Tibial nerve (tissue), 4 donors: ENCODE measurements at places on chromosomes 4 and X. TPM values are rescaled to one million over a fixed set of nuclear protein-coding genes. Genes with fewer than 3 reads are reported as not detected.

DNA sequence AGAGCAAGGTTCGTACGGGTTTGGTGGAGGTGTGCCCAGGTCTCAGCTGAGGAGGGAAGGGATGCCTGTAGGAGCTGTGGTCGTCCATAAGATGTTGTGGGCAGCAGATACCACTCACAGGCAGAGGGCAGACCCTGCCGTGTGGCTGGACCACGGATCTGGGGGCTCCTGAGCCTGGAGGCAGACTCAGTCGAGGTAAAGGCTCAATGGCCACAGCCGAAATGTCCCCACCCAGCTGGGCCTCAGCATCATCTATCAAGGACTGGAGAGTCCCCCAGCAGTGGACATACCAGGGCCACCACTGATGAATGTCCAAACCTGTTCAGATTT lies 98.5 kb downstream of the DHRSX start:
- H3K4me1 ChIP-seq: peaks cover 8% of the 10 kb centered on the region
- no peak for DNase-seq
- no peaks in the 10 kb centered on the region for H3K27me3 ChIP-seq
- H3K36me3 ChIP-seq: no peaks in the 10 kb centered on the region
- H3K4me3 ChIP-seq: peak overlapping the region; percentile 1
- H3K27ac ChIP-seq: peak overlapping the region; percentile 9

DNA sequence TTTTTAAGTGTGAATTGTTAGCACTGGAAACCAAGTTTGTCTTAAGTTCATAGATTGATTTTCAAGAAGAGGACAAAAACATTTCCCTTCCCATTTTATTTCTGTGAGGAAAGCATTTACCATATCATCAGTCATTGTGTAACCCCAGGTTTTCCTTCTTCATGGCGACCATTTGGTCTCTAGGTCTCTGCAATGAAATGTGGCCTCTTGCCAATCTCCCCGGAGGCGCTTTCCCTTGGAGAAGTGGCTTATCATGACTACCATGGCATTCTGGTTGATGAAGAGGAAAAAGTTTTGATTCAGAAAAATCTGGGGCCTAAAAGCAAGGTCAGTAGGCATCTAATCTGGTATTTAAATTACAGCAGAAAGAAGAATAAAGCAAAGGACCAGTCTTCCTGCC lies 54.4 kb downstream of the ADD1 start:
- no peak overlapping the region for H3K27ac ChIP-seq
- H3K4me3 ChIP-seq: no peak overlapping the region

DNA sequence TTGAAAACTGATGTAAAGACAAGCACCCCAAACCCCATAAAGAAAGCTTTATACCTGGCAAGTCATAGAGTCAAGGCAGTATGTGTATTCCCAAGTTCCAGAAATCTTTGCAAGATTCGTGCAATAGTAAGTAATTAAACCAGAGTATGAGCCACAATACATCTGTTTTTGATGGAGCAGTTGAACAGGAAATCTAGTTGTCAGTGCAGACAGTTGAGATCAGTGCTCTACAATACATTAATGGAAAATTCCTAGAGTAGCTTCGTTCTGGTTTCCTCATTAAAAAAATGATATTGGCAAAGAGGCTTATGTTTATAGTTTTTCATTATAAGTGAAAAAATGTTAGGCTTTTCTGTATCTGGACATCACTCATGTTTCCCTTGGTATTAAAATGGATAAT lies 575.3 kb downstream of the TRIML1 start:
- H3K36me3 ChIP-seq: no peaks in the 10 kb centered on the region
- no peaks in the 10 kb centered on the region for H3K27me3 ChIP-seq
- H3K4me1 ChIP-seq: no peaks in the 10 kb centered on the region
- no peak overlapping the region for H3K27ac ChIP-seq
- H3K4me3 ChIP-seq: no peak overlapping the region
- no peak for DNase-seq

DNA sequence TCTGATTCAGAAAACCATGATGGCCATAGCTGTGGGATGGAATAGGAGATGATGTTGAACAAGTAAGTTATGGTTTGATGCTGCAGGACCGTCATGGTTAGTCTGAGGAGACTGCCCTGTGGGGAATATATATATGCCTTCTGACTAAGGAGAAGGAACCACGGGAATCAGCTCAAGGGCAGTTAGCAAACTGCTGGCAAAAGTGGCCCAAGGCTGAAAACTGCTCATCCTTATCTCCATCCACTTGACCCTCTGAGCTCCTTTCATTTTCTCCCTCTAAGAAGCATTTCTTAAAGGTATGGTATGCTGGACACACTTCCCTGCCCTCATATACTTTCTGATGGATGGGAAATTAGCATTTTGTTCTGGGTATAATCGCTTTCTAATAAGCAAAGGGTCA lies 161.9 kb downstream of the ENOX2 start:
- H3K36me3 ChIP-seq: no peaks in the 10 kb centered on the region
- H3K27ac ChIP-seq: no peak overlapping the region
- no peaks in the 10 kb centered on the region for H3K27me3 ChIP-seq

- peak overlapping the region; percentile 27 for H3K27ac ChIP-seq
- H3K4me3 ChIP-seq: no peak overlapping the region
- DNase-seq: peak; percentile 29
- no peaks in the 10 kb centered on the region for H3K36me3 ChIP-seq
- H3K27me3 ChIP-seq: no peaks in the 10 kb centered on the region
Measured at GRCh38 chr4:78297116-78297800, 240.1 kb downstream of the FRAS1 start.

DNA sequence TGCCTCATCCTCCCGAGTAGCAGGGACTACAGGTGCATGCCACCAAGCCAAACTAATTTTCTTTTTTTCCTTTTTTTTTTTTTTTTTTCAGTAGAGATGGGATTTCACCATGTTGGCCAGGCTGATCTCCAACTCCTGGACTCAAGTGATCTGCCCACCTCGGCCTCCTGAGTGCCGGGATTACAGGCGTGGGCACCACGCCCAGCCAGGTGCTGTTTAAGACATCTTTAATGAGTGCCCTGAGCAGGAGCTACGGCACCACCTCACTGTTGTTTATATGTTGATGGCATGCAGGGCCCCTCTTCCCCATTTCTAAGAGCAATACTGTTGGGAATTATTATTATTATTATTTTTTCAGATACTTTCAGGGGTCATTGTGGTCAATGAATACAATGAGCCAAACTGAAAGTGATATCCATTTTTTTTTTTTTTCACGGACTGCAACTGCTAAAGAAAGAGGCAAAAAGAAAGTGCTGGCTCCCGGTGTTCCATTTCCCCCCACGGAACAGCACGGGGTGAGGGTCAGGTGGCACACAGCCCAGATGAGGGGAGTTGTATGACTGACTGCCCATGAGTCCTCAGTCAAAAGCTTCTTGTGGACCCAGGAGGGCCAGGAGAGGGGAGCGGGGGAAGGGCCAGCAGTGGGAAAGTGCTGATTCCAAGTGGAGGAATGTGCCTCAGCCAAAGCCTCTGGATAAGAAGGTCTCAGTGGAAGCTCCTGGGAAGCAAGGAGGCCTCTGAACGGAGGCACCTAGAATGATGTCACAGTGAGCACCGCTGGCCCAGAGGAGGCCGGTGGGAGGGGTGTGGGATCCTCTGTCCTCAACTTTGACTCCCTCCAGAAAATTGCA lies 101.8 kb upstream of the HPF1 start:
- no peak for DNase-seq
- no peak overlapping the region for H3K4me3 ChIP-seq
- H3K27me3 ChIP-seq: no peaks in the 10 kb centered on the region
- no peaks in the 10 kb centered on the region for H3K36me3 ChIP-seq
- no peak overlapping the region for H3K27ac ChIP-seq

The ITIH6 gene
- total RNA-seq: not detected
